Type B pancreatic cell (in vitro differentiated cells): ENCODE measurements at places on chromosomes 7 and 10.

GRCh38 chr7:947391-948210 lies 6.9 kb downstream of the ADAP1 start:
- no peak for DNase-seq

DNA sequence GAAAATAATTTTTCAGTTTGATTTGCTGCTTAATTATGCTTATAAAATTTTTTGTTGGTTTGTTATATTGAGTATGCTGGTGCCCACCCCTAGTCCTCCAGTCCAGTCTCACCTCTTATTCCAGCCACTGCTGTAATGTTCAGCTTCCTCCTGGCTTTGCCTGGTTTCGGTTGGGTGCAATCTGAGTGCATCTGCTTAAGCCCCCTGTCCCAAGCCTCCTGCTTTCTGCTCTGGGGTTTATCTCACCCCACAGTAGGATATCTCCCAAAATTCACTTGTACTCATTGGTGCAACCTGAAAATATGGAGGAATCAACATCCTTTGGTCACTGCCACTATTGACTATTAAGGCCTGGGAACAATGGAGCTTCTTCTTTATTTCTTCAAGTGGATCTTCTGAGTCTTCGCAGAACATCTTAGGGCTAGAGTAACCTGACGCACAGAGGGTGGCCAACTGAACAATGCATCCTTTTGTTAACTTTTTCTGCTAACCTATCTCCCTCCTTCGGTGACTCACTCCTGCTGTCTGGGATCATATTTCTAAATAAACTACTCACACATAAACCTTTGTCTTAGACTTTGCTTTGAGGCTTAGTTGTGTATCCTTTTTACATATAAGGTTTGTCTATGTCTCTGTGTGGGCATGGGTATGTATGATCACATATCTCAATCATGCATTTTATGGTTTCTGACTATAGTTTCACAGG lies 19.1 kb upstream of the SOSTDC1 start:
- DNase-seq = no peak

DNA sequence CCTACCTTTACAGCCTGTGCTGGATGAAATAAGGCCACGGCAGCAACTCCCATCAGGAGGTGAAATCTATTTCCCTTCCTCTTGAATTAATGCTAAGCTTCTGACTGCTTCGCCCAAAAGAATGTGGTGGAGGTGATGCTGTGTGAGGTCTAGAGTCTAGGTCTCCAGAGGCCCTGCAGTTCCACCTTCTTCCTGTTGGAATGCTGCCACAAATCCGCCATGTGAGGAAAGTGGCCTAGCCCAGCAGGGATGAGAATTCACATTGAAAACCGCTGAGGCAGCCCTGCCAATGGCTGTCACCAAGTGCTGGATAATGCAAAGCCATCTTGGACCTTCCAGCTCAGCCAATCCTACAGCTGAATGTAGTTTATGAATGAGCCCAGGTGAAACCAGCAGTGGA lies 28.0 kb downstream of the RHOBTB1 start:
- no peak for DNase-seq

- DNase-seq = no peak
Observed at GRCh38 chr7:124183649-124184048, 150.8 kb upstream of the TMEM229A start.

DNA sequence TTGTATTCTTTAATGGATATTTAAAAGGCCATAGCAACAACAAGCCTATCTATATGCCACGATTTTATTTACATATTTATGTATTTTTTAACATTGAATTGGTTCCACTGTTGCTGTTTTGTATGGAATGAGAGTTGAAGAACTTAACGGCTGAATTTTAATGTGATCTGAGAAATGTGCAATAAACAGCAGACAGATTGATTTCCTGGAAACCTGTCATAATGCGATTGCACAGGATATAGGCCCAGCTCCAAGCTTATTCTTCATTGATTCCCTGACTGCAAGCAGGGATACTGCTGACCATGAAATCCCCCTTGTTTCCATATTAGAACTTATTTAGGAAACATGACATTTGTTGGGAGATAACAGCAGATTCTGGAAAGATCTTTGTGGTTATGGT lies 195.6 kb downstream of the KCND2 start:
- DNase-seq = no peak

- DNase-seq = no peak
Observed at GRCh38 chr10:117546581-117547015, 4.1 kb downstream of the EMX2 start.

DNA sequence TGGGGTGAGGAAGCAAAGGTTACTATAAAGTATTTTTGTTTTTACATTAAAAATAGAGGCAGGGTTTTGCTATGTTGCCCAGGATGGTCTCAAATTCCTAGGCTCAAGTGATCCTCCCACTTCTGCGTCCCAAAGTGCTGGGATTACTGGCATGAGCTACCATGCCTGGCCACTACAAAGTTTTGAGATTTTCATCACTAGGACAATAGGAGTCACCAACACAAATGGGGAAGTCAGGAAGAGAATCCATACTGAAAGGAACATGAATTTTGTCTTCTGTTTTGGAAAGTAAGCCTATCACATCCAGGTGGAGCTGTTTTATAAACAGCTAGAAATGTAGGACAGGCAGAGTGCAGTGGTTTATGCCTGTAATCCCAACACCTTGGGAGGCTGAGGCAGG lies 20.0 kb upstream of the CAPZA2 start:
- DNase-seq = no peak

GRCh38 chr7:130154501-130155317 lies 50.5 kb downstream of the TMEM209 start:
- peak; percentile 64 for DNase-seq

DNA sequence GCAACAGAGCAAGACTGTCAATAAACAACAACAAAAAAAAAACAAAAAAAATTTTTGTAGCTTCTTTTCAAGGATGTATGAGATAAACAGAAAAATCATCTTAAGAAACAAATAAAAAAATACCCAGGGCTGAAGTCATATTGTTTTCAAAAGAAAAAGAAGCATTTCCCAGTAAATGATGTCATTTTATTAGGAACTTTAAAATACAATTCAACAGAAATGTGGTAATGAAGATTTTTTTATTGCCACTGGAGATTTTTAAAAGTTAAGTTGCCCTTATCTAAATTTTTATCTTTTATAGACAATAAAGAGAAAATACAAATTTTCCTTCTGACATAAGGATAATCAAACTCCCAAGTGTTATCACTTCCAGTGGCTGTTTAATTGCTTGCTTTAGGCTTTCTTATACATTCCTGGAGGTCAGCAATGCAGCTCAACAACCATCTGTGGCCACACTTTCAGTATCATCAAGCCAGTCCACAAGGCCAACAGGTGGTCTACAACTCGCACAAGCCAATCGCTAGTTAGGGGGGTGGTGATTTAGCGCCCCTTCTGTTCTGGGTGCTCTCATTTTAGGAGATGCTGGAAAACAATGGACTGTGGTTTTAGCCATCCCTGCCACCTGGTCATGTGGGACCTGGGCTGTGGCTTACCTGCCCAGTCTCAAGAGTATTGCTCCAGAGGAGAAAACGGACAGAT lies 10.8 kb downstream of the SEPHS1 start:
- no peak for DNase-seq

GRCh38 chr10:122243550-122243949 lies 27.5 kb upstream of the BTBD16 start:
- no peak for DNase-seq

DNA sequence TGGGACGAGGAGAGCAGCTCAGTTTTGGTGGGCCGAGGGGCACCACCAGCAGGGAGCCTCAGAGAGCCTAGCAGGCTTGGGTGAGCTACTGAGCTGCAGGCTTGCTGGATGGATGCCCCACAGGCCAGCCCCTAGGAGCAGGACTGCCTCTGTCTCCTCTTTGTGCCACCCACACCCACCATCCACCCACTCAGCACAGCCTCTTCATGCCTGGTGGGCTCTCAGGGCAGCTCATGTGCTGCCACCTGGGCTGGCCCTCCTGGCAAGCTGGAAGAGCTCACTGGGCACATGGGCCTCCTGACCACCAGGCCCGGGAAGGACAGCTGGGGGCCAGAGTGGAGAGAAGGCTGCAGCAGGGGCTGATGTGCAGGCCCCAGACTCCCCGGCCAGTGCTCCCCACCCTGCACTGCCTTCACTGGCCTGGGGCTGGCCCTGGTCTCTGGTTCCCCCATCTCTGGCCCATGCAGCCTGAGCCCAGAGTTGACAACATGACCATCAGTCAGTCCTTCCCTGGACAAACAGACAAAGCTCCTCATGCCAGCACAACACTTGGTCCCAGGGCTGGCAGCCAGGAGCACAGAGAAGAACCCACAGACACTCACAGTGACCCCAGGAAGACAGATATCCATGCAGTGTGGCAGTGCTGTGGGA lies 8.2 kb downstream of the RASGEF1A start:
- no peak for DNase-seq
